ENCODE measurements at places on chromosomes 5 and 9.

- no peak for DNase-seq
Observed at GRCh38 chr9:89246840-89247239, 64.2 kb upstream of the CKS2 start.

- no peak for DNase-seq
Observed at GRCh38 chr5:173699966-173700365, 83.5 kb upstream of the BOD1 start.

- DNase-seq = no peak
Observed at GRCh38 chr5:176609724-176610434, at the start of gene GPRIN1. GPRIN1 (minus strand) TSS chr5:176610156; CDS start chr5:176599834, 10,322 bp downstream.

DNA sequence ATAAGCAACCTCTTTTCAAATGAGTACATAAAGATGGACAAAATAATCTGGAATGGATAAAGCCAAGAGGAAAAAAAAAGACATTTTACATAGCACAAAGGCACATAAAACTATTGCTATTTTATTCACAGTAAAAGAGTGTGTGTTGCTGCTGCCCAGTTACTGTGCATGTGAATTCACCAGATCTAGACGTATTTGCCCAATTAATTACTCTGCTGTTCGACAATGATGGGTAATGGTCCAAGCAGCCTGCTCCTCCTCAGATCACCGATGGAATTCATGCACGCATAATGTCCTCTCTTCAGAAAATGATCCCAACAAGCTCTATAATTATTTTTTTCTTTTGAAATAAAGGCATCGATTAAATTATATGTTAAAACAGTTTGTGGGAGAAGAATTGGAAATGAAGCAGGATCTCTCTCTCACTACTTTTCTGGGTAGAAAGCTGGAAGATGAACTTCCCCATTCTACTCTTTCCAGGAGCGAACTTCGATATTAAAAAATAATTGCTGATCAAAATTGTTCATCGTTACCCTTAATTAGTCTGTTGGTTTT, 357.4 kb upstream of the CCNH start:
- DNase-seq = no peak

DNA sequence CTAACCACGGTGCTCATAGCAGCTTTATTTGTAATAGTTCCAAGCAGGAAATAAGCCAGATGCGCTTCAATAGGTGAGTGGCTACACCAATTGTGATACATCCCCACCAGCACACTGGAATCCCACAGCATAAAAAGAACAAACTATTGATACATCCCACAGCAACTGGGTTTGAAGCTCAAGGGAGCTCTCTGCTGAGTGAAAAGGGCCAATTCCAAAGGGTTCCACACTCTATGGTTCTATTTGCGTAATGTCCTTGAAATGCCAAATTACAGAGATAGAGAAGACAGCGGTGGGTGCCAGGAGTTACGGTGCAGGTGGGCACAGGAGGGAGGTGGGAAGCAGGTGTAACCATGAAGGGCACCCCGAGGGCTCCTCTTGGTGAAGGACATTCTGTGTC, 155.3 kb upstream of the PPP1R26 start:
- DNase-seq = no peak

Measured in RWPE2 (cell line).